H9 (cell line): ENCODE measurements at places on chromosomes 7 and 10.

DNA sequence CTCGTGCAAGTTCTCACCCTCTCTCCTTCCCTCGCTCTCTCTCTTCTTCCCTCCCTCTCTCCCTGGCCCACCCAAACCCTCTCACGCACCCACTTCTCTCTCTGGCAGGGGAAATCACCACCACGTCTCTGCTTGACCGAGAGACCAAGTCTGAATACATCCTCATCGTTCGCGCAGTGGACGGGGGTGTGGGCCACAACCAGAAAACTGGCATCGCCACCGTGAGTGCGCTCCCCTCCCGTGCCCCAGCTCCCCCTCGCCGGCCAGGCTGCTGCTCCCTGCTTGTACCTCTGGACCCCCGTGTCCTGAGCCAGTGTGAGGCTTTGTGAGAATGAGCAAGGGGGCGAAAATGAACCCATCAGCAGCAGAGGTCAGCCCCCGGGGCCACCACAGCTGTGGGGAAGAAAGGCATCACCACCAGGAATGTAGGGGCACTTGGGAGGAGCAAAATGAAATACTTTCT lies 25.5 kb downstream of the C10orf105 start:
- DNase-seq, result no peak

DNA sequence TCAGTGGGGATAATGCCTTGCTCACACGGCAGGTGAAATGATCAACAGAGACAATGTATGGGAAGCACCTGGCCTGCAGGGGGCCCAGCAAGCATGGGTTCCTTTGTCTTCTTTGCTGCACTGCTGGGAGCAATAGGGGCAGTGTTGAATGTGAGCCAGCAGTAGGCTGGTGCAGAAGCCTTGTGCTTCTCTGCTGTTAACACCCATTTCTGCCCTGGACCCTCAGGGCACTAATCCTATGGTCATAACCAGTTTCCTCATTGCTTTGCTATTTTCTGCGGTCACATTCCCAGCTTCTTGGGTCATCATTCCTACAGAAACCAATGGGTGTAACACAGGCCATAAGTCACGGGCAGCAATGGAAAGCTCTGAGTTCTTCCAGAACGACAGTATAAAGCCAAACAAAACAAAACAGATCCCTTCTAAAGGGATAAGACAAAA lies 10.9 kb upstream of the LGI1 start:
- DNase-seq, result peak; percentile 86

DNA sequence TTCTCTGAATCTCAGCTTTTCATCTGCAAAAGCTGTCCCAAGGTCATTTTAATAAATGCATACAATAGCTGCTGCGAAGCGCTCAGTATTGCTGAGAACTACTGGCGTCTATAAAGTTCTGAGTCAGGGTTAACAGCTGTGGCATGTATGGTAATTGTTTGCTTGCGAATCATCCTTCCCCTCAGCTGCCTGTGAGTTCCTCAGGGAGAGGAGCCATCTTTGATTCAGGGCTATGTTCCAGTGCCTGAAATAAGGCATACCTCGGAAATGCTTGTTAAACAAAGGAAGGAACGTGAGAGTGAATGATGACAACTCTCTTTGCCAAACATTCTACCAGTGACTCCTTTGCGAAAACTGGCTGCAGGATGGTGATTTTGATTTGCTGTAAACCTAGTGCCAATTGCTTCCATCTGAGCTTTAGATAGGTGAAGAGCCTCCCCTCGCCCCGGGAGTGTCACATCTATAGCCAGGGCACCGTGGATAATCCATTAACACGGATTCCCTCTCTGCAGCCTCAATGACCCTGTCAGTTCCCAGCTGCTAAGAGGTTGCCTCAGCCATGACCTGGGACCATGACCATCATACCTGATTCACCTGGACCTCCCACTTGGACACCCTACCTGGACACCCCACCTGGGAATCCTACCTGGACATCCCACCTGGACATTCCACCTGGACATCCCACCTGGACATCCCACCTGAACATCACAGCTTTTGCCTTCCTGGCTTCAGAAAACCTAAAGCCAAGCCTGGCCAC lies 39.6 kb downstream of the GPRIN2 start:
- DNase-seq, result peak; percentile 28

GRCh38 chr10:8416192-8416701 lies 361.8 kb downstream of the GATA3 start:
- no peak for DNase-seq

DNA sequence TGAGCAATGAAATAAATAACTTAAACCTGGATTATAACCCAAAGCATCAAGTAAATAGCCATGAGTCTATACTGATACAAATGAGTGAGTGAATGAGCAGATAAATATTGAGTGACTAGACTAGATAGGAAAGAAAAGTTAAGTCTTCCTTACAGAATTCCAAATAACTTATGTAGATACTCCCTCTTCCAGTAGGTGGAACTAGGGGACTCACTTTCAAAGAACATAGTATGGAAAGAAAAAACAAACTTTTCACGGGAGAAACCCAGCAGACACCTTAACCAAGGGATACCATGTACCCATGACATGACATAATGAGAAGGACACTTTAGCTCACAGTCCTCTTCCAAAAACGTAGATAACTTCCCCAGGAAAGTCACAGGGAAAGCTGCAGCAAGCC lies 32.2 kb downstream of the CSGALNACT2 start:
- DNase-seq, result no peak

GRCh38 chr10:127254276-127254675 lies 57.9 kb upstream of the INSYN2A start:
- no peak for DNase-seq

GRCh38 chr7:154512121-154512833 lies 460.1 kb downstream of the DPP6 start:
- DNase-seq, result no peak
